Lung (tissue), 17 donors: ENCODE measurements at places on chromosomes 1 and 21. TPM values are rescaled to one million over a fixed set of nuclear protein-coding genes. Genes with fewer than 3 reads are reported as not detected.

DNA sequence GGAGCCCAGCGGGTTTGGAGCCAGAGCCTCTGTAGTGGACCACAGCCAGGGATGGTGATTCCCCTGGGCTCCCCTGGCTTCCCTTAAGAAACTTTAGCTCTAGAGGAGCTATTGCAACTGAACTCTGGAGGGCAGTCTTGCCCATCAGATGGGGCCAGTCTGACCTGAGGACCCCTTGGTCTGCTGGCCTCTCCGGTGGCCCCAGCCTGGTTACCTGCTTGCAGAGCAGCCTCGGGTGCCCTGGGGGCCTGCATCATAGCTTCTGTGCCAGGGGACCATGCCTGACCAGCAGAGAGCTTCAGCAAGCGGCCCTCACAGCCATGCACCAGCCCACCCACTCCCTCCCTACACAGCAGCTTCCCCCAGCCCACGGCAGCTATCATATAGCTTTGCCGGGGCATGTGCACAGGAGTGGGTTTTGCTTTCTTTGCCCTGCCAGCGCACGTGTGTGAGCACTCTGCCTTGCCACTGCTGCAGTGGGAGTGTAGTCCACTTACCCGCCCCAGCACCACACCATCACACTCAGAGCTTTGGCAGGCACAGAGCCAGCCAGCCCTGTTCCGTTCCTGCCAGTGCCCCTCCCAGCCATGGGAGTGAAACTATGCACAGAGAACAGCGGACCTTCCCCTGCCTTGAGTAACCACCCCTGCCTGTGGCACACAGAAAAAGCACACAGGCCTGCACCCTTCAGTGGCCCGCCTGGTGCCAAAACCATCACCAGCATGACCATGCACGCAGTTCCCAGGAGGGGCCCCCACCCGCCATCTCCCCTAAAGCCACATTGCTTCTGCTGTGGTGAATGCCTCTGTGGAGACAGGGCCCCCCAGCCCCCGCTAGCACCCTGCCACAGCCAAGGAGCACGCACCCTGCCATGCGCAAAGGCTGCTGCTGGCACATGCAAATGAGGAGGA, 442.9 kb upstream of the NEGR1 start:
- no peak for DNase-seq

- no peak for DNase-seq
Measured at GRCh38 chr1:14217384-14217783, 381.1 kb upstream of the KAZN start.

DNA sequence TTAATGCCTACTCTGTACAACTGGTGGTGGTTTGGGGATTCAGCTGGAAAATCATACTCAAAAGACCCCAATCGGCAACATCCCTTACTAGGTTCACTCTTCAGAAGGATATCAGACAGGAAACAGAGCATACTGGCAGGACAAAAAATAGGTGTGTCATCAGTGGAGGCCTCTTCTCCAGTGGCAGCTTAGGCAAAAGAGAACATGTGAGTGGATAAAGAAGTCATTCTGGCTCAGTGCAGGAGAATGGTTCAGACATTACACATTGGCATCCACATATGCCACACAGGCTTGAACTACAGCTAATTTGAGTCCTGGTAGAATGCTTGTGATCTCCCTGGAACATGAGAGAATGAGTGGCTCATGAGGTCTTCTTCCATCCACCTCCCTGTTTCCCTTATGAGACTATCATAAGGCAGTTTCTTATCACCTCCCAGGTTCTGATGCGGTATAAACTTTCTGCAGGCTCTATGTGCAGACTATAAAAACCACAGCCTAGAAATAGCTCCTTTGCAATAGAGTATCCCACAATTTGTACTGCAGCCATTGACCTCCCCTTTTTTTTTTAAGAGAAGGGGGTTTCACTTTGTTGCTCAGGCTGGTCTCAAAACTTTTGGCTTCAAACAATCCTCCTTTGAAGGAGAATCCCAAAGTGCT, 24.7 kb downstream of the VAMP4 start:
- no peak for DNase-seq

GRCh38 chr1:67767103-67767782, 66.0 kb downstream of the GNG12 start:
- no peak for DNase-seq

- no peak for DNase-seq
Measured at GRCh38 chr1:85582687-85583591, 2.4 kb downstream of the CCN1 start.

FCGR3A gene
- total RNA-seq: 110 TPM

ADIPOR1 gene
- 96.5 TPM for total RNA-seq
